ENCODE measurements at places on chromosomes 16 and 17.
A peak's percentile ranks its signal among the peaks of the same experiment; 100 is the strongest.

DNA sequence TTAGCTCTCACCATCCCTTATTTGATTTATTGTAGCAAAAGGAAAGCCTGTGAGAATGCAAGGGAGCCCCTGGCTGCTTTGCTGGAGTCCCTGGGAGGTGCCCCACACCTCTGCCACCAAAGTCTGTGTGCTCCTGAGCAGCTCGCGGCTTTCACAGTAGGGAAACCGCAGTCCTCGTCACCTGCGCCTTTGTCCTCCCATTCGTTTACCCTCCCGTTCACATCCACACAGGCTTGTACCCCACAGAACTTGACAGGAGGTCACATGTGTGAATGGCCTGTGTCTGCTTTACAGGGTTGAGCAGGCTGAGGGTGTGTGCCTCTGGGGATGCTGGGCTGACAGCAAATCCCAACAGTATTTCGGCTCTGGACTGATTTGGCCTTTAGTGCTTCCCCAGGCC lies 152.5 kb downstream of the LGALS9B start:
- DNase-seq: no peak

- no peak for DNase-seq
Observed at GRCh38 chr16:17633181-17633951, 162.6 kb upstream of the XYLT1 start.

GRCh38 chr17:60514053-60514452 lies 12.0 kb downstream of the APPBP2 start:
- no peak for DNase-seq

DNA sequence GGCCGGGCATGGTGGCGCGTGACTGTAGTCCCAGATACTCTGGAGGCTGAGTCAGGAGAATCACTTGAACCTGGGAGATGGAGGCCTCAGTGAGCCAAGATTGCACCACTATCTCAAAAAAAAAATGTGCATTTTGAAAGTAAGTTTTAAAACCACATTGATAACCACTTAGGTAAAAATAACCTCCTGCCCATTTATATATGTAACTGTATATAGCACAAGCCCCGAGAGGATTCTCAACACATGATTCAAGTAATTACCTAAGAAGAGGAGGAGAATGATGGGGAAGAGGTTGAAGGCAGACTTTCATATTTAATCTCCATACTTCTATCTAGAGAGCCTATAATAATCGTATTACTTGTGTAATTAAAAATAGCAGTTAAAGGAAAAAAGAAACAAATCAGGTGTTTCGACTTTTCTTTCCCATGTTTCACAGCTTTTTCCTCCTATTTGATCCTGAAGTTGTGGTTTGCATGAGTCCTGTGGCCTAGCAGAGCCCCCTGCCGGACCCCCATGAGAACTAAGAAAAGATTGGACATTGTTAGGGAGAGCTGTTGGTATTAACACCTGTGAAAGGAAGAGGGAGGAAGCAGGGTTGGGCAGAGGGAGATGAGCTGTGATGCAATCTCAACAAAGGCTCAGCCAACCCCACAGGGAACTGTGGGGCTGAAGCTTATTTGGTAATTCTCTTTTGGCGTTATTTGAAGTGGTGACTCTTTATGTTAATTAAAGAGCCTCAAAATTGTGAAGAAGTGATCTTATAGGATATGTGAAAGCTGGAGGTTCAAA lies 22.1 kb downstream of the PMFBP1 start:
- peak; percentile 18 for DNase-seq

DNA sequence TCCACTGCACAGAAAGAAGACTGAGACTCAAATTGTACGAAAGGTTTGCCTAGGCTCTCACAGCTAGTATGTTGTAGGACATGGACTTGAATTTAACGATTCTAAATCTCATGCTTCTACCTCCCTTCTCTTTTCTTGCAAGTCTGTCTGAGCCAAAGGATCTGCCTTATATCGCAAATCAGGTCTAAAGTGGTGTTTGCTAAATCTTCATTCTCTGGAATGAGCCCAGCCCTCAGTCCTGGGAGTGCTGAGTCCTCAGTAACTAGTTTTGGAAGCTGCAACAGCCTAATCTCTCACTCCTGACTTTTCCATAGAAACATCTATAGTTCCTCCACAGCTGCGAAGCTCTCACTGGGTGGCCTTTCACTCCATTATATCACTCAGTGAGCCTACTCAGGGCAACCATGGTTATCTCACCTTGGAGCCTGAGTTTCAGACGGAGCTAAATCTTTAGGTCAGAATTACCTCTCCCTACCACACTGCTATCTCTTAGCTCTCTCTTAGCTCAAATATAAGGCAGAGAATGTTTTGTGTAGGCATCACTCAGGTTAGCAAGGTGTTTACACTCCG lies 575.5 kb upstream of the C16orf82 start:
- no peak for DNase-seq

DNA sequence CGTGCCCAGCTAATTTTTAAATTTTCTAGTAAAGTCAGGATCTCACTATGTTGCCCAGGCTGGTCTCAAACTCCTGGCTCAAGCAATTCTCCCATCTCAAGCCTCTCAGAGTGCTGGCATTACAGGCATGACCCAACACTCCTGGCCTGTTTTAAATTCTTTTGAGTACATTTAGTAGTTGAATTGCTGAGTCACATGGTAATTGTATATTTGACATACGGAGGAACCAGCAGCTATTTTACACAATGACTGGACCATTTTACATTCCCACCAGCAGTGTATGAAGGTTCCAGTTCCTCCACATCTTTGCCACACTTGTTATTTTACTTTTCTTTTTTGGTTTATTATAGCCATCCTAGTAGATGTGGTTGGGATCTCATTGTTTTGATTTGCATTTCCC lies 43.6 kb downstream of the RHOT1 start:
- DNase-seq: no peak

DNA sequence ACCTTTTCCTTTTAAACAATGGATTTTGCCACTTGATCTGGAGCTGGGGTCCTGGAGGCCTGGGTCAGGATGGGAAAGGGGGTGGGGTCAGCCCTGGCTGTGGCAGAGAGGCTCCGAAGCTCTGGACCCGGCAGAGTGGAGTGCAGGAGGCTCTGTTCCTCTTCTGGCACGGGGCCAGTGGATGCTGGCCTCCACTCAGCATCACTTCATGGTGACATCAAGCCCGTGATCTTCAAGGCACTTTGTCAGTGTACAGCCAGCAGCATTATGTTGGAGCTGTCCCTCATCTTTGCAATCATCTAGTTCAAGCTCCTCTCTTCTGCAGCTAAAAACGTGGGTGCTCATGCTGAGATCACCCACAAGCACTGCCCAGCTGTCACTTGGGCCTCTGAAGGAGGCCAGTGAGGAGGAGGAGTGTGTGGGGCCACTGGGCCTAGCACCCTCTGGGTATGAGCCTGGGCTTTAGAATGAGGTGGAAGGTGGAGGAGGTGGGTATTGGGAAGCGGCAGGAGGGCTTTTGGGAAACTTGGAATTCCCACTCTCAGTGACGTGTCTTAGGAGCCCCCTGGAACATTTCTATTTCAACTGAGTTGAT lies 45.9 kb upstream of the MGAT5B start:
- no peak for DNase-seq

- DNase-seq: no peak
Observed at GRCh38 chr17:59373882-59374495, 42.5 kb downstream of the YPEL2 start.

DNA sequence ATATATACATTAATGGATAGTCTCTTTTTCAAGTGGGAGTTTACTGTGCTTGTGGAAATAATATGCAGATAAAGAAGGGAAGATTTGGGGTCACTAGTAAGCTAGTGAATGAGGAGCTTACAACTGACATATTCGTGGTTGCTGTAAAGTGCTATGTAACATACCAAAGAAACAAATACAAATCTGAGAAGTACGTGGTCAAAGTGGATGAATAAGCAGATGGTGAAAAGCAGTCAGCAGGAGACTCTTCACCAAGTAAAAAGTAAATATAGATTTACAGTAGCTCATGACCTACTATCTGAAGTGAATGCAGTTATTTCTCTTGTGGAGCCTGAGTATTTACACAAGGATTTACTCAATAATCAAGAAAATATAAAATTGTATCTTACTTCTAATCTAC lies 136.6 kb upstream of the ELAC2 start:
- DNase-seq: no peak

- DNase-seq: no peak
Observed at GRCh38 chr17:7854851-7855659, at the start of gene TMEM88. Gene TMEM88 (plus strand): TSS chr17:7855066. CDS start chr17:7855075, 9 bp downstream.

- DNase-seq: no peak
Observed at GRCh38 chr16:66891797-66892196, 11.5 kb downstream of the PDP2 start.

- no peak for DNase-seq
Observed at GRCh38 chr16:4395055-4395726, 21.2 kb downstream of the CORO7 start.

GRCh38 chr17:58120195-58120822 lies 27.9 kb upstream of the OR4D1 start:
- peak; percentile 51 for DNase-seq

DNA sequence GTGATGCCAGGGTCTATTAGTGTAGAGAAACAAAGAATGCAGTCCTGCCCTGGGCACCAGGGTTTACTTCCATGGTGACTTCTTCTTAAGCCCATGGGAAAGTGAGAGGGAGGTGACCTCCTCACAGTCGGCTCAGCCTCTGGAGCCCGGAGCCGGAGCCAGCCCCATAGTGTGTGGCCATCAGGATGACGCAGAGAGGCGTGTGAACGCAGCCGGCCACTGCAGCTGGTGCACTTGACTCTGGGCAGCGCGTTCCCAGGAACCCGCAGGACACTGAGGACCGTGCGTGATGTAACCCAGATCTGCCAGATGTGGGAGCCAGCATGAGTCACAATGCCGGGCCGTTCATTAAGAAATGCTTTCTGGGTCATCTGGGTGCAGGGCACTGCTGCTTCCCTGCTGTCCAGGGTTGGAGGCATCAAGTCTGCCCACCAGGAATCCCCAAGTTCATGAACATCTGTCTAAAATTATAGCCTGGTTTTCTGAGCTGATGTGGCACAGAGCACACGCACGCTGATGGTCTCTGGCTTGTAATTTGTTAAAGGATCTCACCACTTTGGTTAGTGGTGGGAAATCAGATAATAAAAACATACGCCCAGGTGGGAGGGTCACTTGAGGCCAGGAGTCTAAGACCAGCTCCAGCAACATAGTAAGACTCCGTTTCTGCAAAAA lies 114.1 kb downstream of the PITPNC1 start:
- no peak for DNase-seq

- DNase-seq: no peak
Observed at GRCh38 chr16:84226026-84226425, 13.8 kb downstream of the KCNG4 start.

DNA sequence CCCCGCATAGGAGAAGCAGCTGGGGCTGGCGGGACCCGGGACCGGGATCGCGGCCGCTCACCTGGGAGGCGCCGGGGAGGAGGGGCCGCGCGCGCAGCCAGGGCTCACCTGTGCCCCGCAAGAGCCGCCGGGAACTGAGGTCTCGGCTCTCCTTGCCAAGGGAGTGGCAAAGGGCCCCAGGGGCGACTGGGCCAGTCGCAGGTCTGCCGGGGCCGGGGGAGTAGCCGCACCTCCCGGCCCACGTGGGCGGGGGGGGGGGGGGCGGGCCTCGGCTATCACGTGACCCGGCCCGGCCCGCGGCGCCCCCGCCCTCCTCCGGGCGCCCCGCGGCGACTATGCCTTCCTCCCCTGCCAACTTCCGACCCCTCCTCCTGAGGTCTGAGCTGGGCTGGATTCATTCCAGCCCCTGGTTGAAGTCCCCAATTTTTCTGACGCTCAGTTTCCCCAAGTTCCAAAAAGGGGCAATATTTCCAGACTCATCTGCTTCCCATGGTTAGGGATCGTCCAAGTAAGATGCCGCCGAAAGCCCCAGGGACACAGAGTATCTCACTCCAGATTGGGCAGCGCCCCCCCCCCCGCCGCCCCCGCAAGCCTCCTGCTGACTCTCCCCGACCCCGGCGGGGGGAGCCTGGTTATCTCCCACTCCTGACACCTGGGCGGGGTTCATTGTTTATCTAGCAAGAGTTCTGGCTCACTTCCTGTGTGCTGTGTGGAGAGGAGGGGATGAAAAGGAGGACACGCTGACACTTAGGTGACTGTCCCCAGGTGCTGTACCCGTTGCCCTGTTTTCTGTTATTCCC lies at the start of gene TMC6:
Gene TMC6 (minus strand): TSS at position 205 of the 800 bp plus-strand sequence. CDS start 1,923 bp downstream, outside the sequence.
- peak; percentile 93 for DNase-seq

DNA sequence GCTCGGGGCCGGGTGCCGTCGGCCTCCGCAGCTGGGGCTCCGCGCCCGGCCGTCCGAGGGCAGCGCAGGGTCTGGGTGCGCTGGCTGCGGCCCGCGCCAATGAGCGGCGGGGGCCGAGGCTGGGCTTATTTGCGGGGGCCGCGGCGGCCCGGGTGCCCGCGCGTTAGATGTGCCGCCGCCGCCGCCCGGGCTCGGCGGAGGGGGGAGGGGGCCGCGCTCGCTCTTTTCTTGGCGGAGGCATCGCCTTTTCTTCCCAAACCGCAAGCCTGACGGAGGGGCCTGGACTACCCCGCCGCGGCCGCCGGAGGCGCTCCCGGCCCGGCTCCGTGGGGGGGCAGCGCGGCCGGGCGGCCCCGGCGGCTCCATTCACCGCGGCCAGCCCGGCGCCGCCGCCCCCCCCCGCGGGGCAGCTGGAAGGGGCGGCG lies at the start of gene NOTUM:
Gene NOTUM (minus strand): TSS at position 101 of the 425 bp plus-strand sequence. CDS start 278 bp downstream, outside the sequence.
- peak; percentile 63 for DNase-seq

Measured in HuH-7 (cell line).